ENCODE measurements at places on chromosomes 12 and 14.
A peak's percentile ranks its signal among the peaks of the same experiment; 100 is the strongest.

GRCh38 chr14:56119201-56119981, 1.2 kb downstream of the PELI2 start:
- DNase-seq, result peak; percentile 8

- no peak for DNase-seq
Observed at GRCh38 chr12:21456291-21456780, 18.9 kb downstream of the PYROXD1 start.

GRCh38 chr12:6953442-6954315, 2.5 kb downstream of the PTPN6 start:
- no peak for DNase-seq

- peak; percentile 31 for DNase-seq
Observed at GRCh38 chr12:65335021-65335714, 56.7 kb downstream of the MSRB3 start.

DNA sequence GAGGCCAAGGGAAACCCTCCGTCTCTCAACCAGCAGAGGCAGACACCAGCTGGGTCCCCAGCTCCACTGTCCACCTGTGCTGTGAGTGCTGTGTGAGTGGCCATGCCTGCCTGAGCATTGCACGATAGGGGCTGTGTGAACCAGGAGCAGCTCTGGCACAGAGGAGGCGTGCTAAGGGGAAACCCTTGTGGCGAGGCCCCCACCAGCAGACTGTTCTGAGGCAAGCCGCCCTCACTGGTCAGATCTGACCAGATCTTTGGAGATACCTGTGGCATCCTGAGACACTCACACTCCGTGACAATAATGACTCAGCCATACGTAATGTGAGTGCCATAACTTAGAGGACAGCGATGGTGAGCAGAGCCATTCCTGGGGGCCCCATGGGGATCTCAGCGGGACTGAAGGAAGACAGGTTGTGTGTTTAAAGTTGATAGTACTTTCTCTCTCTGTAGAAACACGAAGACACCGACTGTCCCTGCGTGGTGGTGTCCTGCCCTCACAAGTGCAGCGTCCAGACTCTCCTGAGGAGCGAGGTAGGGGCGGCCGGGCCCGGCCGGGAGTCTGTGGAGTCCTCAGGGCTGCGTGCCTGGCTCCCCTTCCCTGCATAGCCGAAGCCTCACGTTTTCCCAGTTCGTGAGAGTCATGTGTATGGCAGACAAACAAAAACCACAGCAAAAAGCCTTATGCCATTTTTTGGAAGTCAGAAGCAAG, 36.6 kb upstream of the AMN start:
- no peak for DNase-seq

DNA sequence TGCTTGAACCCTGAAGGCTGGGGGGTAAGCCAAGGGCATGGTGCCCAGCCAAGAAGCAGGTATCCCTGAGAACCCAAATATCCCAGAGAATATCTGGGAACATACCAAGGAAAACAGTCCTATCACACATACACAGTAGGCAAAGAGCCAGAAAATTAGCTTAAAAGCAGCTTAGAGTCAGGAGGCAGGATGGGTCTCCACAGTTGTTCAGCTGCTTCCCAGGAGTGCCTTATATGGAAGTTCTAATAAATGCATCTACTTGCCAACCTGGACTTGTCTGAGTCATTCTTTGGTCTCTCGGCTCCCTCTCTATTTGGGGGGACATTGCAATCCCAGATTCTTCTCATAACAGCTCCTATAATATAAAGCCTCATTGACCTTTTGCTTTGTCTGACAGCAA, 9.0 kb upstream of the GPR135 start:
- DNase-seq, result no peak

DNA sequence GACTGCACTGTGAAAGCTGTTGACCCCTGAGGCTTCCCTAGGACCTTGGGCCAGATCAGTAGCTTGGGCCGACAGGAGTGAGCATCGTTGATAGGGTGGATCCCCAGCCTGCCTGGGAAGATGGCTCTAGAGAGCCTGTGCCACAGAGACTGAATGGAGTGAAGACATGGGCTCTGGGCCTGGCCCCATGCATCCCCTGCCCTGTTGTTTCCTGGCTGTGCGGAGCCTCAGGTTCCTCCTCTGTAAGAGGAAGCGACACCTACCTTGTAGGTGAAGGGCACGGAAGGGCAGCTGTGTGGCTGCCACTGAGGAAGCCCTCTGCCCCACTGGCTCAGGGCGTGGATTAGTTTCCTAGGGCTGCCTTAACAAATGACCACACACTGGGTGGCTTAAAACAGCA, 23.9 kb downstream of the PLEKHG3 start:
- DNase-seq, result no peak

DNA sequence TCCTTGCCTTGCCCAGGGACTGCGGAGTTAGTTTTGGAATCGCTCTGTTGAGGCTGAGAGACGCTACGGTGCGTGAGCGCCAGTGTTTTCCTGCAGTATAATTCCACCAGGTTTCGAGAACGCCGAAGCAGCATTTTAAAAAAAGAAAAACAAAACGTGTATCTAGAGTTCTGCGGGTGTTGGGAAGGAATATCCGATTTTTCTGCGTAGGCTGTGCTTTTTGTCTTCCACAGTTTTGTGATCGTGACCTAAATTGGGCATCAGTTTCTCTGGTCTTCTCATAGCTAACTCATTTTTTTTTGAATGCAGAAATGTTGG, 778 bp downstream of the DNM1L start:
- DNase-seq, result no peak

All from RKO (cell line).